ENCODE measurements at places on chromosomes 6 and 20.

DNA sequence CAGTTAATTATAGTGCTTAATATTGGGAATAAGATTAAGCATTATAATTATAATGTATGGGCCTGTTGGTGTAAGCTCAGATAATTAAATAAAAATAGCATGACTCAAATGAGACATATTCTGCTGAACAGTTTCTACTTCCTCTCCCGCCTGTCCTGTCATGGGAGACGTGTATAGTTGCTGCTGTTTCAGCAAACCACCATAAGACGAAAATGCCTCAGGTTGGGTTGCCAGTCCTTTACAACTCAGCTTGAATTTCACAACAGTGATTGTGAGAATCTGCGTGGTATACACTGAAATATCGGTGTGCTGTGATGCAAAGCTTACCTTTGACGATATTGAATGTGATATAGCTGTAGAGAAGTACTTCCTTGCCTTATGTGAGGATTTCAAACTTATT is 99.5 kb downstream of the POPDC3 start:
- no peak for DNase-seq

DNA sequence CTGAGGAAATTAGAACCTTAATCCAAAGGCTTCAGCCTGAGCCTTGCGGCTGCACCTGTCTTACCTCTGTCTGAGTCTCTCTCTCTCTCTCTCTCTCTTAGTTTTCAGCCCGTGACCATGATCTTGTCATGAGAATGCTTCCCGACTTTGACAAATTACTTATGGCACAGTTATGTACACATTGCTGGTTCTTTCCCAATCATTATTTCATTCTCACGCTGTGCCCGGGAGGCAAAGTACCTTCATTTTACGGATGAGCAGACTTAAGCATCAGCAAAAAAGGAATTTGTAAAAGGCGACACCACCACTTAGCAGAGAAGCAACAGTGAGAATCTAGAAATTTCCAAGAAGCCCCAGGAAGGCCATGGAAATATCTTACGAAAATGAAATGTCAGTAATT is 54.6 kb downstream of the GMPR start:
- DNase-seq: no peak

DNA sequence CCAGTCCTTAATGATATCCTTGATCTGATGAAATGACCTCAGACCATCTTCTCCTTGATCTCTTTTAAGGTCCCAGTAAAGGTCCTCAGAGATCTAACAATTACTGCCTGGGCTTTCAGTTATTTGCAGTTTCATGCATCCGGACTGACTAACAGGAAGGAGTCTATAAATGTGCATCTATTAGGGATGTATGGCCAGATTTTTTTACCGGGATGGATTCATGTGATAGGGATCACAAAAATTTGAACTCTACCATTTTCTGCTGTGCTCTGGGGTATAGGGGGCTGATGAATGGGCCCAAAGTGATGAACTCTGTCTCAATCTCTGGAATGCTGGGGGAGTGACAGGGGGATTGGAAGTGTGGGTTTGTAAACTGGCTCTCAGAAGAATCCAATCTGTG is 36.2 kb upstream of the SCUBE3 start:
- DNase-seq: peak; percentile 1

DNA sequence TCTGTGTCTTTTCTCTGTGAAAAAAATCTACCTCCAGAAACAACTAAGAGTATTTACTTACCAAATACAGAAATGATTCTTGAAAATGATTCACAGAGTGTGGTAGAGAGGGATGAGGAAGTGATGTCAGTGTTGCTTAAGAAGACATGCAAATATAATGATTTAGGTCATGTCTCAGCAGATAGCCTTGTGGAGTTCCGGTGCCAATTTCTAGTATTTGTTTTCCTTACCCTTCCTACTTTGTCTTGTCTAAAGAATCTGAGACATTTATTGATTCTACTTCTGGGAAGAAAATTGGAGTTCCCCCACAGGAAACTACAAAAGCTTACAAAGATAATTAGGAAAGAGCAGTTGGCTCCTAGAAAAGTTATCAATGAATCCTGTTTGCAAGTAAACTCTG is 68.8 kb downstream of the GJA1 start:
- DNase-seq: no peak

DNA sequence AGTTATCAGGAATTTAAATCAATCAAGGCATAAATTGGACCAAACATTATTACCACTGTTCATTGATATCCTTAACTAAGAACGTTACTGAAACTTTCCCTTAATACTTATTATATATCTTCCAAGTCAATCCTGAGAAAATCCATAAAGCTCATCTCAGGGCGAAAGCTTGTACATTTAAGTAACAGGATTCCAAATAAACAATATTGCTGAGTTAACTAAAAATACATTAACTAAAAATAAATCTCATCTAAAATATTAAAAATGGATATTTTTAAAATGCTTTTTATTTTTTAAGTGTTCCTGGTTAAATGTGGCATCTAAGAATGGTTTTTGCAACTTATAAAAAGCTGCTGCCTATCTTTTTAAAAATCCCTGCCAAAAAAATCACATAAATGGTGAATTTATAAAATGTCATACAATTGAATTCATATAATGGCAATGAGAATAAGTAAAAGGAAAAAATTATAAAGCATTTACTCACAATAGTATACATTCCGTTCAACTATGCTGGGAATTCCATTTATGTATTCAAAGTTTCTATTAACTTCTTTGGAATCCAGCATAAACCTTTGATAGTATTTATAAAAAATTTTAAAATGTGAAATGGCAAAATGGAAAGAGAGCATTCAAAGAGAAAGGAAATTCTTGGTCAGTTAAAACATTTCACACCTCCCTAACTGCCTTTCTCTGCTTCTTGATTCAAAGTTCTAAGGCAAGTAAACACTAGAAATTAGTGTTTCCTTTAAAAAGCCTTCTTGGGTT is 20.8 kb upstream of the GMDS start:
- DNase-seq: no peak

Measured in left lobe of liver (tissue), 2 donors.